ENCODE measurements at places on chromosomes 6 and 20.

DNA sequence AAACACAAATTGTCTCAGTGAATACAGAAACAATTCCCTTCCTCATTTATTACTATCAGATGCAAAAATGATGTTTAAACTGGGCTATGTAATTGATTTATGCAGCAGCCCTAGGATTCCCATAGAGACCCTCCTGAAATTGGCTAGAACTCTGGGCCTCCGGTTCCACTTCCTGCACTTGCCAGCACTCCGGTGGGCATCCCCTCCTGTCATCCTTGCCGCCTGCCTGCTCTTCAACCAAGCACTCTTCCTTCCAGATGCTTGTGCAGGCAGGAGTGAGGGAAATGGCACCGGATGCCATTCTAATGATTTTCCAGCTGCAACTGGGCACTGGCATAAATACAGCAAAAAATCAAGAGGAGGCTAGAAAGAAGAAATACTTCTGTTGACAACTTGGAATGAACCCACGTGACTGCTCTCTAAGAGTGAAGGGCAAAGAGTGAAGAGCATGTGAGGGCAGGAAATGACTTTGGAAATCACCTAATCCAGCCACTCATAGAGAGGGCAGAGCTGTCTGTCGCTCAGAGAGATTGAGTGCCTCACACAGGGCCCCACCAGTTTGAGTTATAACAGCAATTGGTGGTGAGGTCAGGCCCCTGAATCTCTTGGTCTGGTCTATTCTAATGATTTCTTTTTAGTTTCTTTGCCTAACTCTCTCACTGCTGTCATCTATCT is 3.7 kb upstream of the NEDD9 start:
- DNase-seq = peak; percentile 79

- no peak for DNase-seq
Measured at GRCh38 chr6:158897236-158897635, 78.1 kb upstream of the EZR start.

- no peak for DNase-seq
Measured at GRCh38 chr6:7566617-7567173, 23.3 kb upstream of the SNRNP48 start.

DNA sequence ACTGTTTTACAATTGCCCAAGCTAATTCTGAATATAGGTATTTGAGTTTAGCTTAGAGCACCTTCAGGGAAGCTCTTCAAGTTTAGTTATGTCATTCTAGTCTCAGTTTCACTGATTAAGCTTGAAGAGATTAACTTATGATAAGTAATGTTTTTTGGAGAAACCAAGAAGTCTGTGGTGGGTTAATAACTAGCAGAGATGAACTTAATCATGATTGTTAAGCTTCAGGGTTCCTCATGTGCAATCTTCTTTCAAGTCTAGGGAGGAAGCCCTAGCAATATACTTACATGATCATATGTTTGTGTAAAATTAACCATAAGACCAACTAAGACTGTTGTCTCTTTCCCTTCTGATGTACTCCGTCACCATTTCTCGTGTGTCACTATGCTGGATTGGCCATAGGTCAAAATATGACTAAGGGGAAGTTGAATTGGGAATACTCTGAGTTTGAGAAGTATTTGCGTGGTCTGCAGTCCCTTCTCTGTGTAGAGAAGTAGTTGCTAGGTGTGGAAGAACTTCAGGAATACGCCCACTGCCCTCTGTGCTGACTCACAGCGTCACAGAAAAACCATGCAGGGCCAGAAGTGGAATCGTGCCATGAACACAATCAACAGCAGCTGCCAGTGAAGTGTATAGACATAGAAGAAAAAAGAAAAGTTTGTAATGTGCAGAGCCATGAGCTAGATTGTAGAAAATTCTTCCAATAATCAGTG is 88.3 kb downstream of the SH3BGRL2 start:
- DNase-seq = no peak

DNA sequence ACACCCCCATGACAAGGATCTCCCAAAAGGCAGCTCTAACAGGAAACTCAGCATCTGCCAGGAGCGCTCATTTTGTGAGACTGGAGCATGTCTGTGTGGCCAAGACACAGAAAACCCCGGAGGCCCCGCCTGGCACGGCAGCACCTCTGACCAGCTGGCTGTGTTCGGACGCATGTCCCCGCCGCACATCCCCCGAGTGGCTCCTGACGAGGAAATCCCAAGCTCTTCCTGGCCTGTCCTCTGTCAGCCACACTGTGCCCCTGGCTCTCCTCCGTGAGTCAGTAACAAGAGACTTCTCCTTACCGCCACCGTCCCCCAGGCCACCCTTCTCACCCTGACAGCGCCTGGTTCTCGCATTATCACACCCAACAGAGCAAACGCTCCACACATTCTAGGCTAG is 14.4 kb downstream of the SLC2A4RG start:
- DNase-seq = no peak

GRCh38 chr6:112017169-112017568 is 36.7 kb upstream of the CCN6 start:
- DNase-seq = no peak

DNA sequence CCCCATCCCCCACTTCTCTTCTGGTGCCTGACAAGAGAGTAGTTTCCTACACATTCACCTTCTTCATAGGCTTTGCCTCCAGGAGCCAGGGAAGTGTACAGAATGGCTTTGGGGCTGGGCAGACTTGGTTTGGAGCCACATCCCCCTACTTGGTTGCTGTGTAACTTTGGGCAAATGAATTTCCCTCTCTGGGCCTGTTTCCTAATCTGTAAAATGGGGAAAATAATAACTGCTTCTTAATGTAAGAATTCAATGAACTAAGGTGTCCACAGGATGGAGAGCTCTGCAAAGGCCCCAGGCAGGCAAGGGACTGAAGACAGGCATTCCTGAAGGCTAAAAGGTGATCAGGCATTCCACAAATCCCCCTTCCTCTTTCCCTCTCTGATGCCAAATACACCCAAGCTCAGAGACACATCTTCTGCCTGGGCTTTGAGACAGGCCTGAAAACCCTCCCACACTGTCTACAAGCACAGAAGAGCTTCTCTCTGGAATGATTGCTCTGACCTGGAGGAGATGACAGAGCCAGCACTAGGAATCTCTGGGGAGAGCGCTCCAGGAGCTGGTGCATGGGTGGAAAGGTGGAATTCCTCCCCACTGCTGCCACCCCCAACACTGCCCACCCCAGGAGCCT is 6.9 kb upstream of the C20orf203 start:
- no peak for DNase-seq

DNA sequence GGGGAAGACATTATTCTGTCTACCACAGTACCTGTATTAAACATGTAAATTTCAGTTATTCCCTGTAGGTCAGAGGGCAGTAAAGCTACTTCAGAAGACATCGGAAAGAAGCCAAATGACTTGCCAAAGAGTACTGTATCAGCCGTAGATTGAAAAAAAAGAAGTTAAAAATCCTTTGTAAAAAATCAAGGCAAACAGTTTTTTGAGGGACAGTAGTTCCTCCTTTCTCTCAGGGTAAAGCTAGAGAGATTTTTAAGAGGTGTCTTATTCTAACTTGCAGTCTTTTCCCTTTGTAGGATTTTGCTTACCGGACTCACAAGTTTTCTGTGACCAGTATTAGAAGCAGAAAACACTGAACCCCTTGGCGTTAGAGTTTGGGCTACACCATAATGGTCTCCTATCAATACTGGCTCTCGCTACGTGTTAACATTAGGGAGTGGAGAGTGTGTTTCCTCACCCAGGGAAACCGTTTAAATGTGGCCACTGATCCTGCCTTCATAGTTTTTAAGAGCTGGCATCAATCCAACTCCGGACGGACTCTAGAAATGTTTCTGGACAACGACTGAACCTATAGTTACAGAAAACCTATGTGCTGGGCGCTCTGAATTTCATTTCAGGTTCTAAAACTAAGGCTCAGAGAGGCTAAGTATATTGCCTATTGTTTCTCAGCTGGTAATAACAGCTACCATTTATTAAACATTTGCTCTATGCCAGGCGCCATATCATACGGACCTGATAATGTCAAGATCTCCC is 1.3 kb upstream of the ASXL1 start:
- no peak for DNase-seq

DNA sequence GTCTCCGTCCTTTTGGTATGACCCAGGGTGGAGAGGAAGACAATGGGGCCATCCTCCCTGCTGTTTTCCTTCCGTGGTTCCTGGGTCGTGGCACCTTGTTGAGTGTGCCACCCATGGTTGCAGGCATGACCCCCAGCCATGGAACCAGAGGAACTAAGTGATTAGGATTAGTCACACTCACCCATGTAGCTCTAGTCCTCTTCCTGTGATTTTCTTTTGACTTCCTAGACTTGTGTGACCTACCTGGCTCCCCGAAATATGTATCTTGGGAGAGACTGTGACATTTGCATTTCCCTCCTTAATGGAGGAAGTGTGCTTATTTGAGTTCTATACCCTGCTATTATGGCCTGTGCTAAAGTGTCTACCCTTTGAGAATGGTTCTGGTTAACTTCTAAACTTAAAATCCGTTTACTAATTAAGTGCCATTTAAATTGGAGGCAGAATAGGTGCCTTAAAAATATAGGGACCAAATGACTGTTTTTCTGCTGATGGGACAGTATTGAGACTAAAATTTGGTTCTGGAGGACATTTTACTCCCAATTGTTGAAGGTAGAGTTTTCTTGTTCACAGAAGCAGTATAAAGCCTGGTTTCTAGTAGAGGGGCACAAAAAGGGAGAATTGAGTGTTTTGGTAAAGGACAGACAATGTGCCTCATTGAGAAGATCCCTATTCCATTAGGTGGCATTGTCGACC is 545.6 kb downstream of the HDGFL1 start:
- DNase-seq = no peak

- no peak for DNase-seq
Measured at GRCh38 chr6:7846966-7847818, 63.4 kb downstream of the TXNDC5 start.

DNA sequence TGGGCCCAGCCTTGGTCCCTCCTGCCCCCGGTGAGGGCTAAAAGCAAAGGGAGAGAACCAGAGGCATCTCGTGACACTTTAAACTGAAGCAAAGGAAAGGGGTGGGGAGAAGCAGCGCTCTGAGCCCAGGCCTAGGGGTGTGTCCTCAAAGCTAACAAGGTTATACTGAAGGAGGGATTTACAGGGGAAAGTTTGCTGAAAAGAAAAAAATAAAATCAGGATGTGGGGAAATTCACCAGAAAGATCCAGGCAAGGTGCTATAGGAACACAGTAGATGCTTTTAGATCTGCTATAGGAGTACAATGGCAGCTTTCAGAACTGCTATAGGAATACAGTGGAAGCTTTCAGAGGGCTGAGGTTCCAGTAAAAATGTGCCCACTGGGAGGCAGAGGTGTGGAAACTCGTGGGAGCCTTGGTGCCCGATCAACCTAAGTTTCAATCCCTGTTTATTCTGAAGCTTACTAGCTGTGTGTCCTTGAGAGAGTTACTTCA is at the start of gene COL9A1:
Gene COL9A1 (minus strand): TSS at position 51 of the 492 bp plus-strand sequence. CDS start 160 bp downstream, outside the sequence.
- no peak for DNase-seq

DNA sequence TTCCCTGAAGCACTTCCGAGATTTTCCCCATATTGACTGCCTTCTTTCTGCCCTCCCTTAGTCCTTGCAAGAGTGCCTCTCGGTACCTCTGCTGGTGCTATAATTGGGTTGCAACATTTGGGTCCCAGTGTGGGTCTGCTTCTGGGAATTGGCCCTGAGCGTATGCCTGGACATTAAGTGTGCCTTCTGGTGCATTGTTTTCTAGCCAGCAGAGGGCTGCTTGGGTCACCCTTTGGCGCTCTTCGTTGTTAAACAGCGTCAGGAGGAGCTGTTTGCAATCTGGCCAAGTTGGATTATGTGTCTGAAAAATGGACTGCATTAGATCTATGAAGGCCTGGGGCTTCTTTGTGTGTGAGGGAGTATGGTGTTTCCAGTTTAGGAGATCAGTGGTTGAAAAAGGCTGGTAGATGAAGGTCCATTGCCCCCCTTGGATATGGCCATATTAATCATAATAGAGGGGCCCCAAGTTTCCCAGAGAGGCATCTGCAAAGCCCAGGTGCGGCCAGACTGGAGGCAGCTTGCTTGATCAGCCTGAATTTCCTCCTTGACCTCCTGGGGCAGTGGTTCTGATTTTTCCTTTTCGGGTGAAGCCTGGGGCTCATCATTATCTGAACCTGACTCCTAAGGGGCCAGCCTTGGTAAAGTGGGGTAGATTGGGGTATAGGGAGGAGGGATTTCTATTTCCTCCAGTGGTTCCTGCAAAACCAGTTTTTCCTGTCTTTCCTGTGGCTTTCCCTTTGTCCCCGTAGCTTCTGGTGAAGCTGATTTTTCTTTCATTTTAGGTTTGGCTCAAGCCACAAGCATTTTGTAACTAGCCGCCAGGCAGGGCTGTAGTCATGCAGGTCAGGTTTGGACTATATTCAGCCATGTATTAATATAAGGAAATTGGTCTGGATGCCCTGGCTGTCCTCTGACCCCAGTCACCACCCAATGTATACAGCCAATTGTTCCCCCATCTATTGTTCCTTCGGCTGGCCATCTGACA is 85.4 kb upstream of the GPR6 start:
- no peak for DNase-seq

- DNase-seq = no peak
Measured at GRCh38 chr20:53964501-53965253, 105.7 kb downstream of the BCAS1 start.

DNA sequence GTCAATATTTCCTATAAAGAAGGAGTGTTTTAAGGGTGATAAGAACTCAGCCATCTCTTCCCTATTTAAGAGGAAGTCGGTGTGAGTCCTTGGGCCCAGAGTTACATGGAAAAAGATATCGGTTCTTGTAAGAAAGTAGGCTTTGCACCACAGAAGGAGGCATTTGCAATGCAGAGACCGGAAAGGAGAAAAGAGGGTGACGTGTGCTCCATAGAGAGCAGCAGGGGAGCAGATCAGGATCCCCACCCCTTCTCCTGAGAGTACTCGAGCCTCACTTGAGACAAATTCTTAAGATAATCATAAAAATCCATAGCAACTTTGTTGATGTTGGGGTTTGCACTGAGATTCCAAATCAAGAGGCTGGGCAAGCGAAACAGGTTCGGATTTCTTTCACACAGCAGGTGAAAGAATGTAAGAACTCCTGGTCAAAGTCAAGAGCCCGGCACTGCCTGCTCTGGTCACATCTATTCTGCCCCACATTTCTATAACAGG is 27.8 kb downstream of the FOXA2 start:
- no peak for DNase-seq

DNA sequence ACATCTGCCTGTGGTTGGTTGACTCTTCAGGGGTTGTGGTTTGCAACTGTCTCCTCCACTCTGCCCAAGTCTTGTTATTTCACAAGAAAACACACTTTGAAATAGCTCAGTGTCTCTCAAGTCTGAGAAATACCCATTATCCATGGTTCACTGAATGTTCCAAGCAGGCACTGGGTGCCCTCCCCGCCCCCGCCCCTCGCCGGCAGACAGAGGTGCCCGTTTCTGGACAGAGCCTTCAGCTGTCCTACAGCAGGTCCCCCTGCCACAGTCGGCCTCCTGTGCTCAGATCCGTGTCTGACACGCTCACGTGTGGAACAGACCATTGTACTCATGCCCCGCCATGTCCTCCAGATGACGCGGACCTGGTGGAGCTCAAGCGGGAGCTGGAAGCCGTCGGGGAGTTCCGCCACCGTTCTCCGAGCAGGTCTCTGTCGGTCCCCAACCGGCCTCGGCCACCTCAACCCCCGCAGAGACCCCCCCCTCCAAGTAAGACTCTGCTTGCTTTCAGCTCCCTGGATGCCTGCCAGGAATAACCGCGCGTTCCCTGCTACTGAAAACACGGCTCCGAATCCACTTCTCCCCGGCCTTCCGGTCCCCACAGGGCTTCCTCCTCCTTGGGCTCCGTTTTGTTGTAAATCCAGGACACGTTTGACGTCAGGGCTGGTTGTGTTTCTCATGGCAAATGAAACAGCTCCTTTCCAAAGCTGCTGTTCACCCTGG is 81.4 kb downstream of the SERAC1 start:
- DNase-seq = no peak

All from CD4-positive, alpha-beta T cell treated with Interleukin-4 for 4 hours (primary cell).